Suppressor macrophage (primary cell): ENCODE measurements at places on chromosomes 2 and 18.

DNA sequence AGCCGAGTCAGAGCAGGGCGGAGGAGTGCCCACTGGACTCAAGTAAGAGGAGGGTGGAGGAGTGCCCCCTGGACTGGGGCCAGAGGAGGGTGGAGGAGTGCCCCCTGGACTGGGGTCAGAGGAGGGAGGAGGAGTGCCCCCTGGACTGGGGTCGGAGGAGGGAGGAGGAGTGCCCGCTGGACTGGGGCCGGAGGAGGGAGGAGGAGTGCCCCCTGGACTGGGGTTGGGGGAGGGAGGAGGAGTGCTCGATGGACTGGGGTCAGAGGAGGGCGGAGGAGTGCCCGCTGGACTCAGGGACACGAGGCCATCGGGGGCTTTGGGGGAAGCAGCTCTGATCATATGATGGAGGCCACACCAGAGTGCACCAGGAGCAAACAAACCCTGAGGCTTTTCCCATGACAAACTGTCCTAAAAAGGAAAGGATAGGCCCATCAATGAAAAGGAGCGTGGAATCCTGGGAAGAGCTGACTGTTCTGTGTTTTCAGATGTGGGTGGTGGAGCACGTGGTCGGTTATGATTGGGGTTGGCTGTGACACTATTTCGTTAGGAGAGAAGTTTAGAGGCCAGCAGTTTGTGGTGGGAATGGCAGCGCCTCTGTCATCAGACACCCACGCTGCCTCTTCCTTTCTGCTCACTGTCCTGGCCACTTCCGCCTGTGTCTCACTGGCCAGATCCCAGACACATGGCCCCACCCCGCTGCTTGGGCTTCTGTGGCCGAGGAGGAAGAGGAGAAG lies 24.5 kb upstream of the HPCAL1 start:
- DNase-seq, result peak; percentile 96

- no peak for DNase-seq
These were observed 324.4 kb downstream of the LRRTM1 start for GRCh38 chr2:79980116-79980515.

DNA sequence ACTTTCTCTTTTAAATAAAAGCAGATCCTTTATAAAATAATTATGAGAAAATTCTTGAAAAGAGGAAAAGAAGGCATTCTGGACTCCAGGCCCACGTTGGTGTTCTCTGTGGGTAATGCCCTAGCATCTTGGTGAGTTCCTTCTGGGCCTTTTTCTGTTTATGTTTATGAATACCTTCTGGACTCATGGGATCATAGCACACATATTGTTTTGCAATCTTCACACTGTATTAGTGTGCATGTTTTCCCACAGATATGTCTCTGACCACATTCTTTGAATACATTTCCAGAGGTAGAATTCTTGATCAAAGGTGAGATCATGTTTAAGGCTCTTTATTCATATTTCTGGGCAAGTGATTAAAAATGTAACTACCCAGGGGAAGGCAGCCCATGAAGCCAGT lies 15.9 kb downstream of the GLI2 start:
- no peak for DNase-seq

GRCh38 chr2:17318013-17318412 lies 200.2 kb downstream of the RAD51AP2 start:
- no peak for DNase-seq

GRCh38 chr2:48514348-48515003 lies 15.5 kb upstream of the STON1 start:
- DNase-seq, result no peak

- peak; percentile 94 for DNase-seq
These were observed 13.1 kb downstream of the GNLY start for GRCh38 chr2:85707304-85707703.

- DNase-seq, result peak; percentile 76
These were observed 31.9 kb downstream of the SLC66A3 start for GRCh38 chr2:11187083-11187619.

GRCh38 chr2:11702946-11703345 lies 33.0 kb upstream of the NTSR2 start:
- no peak for DNase-seq

DNA sequence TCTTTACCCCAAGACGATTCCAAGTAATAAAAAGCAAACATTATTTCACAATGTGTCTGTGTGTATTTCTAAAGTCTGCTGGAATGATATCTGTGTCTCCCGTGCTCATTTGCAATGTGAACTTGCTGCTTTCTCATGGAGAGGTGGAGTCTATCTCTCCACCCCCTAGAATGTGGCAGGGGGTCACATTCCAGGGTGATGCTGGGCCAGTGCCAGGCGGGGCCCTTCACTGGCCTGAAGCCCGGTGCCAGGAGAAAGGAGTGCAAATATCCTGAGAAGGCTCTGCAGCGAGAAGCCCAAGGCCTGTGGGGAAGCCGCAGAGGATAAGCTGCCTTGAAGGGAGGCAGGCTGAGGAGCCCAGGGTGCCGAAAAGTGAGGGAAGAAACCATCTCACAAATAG lies 26.8 kb upstream of the LDLRAD4 start:
- no peak for DNase-seq

DNA sequence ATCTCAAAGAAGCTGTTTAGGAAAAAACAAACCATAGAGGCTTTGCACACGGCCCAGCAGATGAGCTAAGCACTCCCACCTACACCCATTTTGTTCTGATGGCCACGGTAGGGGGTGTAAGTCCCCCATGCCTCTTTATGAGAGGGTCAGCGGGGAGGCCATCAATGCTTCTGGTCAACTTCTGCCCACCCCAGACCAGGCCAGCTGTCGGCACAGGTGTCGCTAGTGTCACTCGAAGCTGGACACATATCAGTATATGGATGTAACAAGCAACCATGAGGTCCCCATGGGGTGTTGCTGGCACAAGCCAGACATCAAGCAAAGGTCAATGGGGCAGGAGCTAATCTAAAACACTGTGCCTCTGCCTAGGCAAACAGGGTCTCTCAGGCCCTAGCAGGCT lies 23.7 kb upstream of the SLC35F6 start:
- no peak for DNase-seq

GRCh38 chr2:128668946-128669345 lies 350.3 kb upstream of the HS6ST1 start:
- DNase-seq, result no peak

GRCh38 chr2:170180031-170180566 lies 2.2 kb downstream of the MYO3B start:
- DNase-seq, result no peak
